Activated CD4-positive, alpha-beta T cell treated with anti-CD3 and anti-CD28 coated beads for 48 hours (primary cell): ENCODE measurements at places on chromosomes 3 and 15.
A peak's percentile ranks its signal among the peaks of the same experiment; 100 is the strongest.

DNA sequence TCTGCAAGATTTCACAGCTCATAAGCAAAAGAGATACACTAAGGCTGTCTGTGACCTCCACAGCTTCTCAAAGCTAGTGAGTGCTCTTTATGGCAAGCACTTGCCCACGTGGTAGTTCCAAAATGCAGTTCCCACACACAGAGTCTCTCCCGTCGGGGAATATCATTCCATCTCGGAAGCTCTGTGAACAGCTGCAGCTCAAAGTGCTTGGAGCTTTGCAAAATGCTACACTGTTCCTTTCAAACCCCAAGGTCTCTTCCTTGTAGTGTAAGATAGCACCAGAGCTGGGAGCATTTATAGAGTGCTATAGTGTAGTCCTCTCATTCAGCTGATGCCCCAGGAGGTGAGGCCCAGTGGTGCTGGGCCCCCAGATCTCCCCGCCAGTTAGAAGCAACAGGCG, 36.1 kb downstream of the ST6GAL1 start:
- no peak for DNase-seq

DNA sequence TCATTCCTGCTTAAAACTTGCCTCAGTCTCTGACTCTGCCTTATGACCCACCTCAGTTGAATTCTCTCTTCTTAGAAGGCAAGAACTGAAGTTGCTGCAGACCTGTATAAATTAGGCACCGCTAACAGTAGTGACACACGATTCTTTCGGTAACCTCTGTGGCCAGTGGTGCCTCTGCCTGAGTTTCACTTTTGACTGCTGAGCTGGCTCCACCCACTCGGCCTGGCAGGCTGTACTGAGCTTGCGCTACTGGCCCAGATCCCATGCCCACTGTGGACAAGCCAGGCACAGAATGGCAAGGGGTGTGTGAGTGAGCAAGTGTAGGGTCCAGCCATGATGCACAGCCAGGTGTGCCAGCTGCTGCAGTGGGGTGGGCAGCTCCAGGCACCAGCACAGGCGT, 19.1 kb upstream of the EIF1B start:
- DNase-seq: peak; percentile 16

DNA sequence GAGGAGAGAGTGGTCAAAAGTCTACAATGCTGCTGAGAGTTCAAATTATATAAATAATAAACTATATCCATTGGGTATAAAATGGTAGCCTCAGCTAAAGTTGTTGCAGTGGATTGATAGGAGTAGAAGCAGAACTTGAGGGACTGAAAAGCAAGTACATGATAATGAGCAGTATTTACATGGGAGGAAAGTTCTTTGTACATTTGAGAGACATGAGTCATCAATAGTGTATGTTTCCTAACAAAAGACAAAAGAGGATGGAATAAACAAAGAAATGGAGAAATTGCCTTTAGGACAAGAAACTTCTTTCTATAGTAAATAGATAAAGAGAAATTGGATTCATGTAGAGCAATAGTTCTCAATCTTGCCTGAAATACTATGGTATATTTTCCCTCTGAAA, 110.0 kb upstream of the PLSCR5 start:
- DNase-seq: no peak

DNA sequence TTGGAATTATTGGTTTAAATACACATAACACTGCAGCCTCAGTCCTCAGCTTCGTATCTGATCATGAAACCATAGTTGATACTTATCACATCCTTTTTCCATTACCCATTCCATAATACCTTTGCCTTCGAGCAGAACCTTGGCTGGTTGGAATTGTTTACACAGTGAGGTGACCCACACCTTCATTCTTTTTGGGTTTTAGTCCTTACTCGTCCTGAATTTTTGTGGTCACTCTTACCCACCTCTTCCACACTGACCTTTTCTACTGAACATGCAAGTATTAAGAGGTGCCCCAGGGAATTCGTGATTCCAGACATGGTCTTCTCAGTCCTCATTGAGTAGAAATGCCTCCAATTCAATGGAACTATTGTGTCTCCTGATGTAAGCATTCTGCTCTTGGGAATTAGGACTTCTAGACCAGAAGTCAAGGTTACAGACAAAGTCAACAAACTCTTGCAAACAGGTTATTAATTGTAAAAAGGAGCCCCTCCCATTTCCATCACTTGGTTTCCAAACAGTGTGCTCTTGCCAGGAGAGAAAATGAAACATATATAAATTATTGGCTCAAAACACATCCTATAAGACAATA, 37.7 kb downstream of the SCN11A start:
- DNase-seq: no peak

DNA sequence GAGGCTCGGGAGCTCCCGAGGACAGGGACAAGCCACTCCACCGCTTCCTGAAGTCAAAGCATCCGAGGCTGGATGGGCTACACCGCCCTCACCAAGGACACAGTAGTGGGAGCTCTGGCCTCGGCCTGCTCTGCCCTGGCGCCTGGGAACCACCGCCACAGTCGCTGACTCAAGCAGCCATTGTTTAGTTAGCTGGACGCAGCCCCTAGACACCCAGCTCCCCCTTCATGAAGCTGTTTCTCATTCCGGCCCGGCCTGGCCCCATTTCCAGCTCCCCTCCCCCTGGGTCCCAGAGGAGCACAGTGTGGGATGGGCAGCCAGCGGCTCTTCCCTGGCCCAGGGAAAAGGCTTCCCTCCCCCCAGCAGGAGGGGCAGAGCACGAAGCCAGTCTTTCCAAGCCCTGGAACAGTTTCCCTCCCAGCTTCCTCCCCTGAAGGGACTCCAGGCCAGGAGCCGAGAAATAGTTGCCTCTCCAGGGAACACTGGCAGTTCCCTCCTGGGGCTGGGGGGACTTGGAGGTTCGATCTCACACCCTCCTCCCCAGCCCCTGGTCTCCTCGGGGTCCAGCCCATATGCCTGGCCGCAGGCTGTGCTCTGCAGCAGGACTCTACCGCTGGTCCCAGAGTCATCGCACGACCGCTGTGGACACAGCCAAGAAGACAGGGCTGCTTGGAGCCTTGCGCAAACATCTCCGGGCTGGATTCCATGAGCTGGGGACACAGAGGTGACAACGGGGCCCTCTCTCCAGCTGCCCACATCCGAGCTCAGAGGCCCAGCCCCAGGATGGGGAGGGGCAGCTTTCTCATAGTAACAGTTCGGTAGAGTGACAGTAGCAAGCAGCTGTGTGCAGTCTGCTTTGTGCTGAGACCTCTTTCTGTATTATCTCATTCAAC, 10.0 kb downstream of the PLXND1 start:
- no peak for DNase-seq

- DNase-seq: no peak
Observed at GRCh38 chr3:72043204-72044133, 258.5 kb upstream of the PROK2 start.

DNA sequence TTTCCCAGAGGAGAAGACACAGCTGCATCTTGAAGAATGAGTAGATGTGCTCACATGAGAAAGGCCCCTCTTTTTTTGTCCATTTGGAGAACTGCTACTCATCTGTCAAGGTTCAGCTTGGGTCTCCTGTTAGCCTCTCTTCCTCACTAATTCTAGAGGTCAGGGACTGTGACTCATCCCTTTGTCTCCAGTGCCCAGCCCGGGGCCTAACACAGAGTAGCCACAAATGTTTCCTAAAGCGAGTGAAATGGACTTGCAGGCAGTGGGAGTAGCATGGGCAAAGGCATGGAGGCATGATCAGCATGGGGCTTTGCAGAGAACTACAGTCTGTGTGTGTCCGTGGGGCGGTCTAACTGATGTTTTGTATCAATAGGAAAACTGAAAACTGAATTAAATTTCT, 33.9 kb upstream of the MRPS22 start:
- no peak for DNase-seq

- DNase-seq: no peak
Observed at GRCh38 chr3:109910772-109911171, 573.4 kb upstream of the DPPA4 start.

- no peak for DNase-seq
Observed at GRCh38 chr3:188791311-188791710, 380.5 kb upstream of the TPRG1 start.

- no peak for DNase-seq
Observed at GRCh38 chr3:151895478-151896241, 22.2 kb downstream of the SUCNR1 start.

DNA sequence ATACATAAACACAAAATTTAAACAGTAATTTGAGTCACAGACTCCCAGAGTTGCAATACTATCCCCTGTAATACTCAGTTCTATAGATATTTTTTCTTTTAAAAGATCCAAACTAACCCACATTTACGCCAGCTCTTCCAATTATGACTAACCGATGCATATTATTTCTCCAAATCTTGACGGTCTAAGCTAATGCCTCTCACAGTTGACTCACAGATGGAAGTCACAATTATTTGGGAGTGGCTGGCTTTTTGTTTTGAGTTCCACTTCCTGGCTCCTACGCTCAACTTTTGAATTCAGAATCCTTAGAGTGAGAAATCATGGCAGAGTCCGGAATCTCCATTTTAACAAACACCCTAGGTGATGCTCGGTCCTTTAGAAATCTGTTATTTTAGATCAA, 749.9 kb downstream of the FHIT start:
- DNase-seq: no peak

GRCh38 chr3:102449341-102449740, 14.5 kb downstream of the ZPLD1 start:
- no peak for DNase-seq

DNA sequence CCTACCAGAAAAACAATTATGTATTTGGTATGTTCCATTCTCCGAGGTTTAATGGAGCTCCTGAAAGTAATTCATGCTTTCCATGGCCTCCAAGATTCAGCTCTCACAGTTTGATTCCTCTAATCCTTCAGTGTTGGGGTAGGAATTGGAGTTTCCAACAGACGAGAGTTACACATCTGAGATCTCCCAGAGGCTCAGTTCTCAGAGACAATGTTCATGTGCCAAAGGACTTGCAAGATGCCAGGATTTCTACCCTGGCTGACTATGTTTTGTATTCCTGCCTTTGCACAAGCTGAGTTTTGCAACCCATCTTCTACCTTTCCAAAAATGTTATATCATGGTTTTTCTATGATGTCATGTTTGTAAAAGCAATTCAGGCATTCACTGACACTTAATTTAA, 322.9 kb downstream of the ERC2 start:
- DNase-seq: no peak

DNA sequence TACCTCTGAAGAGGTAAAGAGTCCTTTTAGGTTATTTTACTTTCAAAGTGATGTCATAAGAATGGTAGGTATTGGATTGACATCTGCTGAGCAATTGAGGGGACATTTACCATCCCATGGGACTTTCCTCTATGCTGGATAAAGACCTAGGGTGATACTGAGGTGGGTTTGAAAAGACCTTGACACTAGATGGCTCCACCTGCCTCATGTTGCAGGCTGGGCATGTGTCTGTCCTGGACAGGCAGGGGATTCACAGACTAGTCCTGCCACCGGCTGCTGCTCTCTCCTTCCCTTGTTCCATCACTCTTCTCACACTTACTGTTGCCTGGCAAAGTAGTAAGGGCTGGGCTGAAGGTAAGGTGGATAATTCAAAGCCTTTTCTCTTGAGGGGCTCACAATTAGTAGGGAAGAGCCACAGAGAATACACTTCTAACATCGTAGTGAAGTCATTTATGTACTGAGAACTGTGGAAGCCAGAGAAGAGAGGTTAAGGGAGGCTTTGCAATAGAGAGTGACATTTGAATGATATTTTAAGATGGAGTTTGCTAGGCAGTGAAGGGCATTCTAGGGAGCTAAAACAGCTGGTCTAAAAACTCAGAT, 27.7 kb downstream of the TRAK1 start:
- DNase-seq: no peak
